ENCODE measurements at places on chromosomes 6 and 20.

DNA sequence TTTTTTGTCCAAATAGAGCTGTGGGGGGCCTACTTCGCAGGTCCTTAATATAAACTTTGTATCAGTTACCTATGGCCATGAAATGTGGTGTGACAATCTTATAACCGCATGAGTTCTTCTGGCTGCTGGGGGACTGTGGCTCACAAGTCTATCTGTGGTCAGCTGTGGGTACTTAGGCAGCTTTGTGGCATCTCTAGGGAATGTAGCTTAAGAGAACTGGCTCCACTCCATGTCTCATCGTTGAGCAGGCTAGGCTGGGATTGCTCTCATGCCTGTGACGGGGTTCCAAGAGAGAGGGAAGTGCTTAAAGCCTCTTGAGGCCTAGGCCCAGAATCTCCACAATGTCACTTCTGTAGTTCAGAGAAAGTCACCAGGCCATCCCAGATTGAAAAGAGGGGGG, 140.5 kb downstream of the BTBD3 start:
- DNase-seq, result peak; percentile 53

GRCh38 chr20:6866741-6867140, 99.3 kb downstream of the BMP2 start:
- peak; percentile 2 for DNase-seq

GRCh38 chr6:35243386-35243958, 16.1 kb upstream of the ZNF76 start:
- DNase-seq, result no peak

- DNase-seq, result no peak
Measured at GRCh38 chr6:42013134-42013516, 37.2 kb upstream of the TAF8 start.

DNA sequence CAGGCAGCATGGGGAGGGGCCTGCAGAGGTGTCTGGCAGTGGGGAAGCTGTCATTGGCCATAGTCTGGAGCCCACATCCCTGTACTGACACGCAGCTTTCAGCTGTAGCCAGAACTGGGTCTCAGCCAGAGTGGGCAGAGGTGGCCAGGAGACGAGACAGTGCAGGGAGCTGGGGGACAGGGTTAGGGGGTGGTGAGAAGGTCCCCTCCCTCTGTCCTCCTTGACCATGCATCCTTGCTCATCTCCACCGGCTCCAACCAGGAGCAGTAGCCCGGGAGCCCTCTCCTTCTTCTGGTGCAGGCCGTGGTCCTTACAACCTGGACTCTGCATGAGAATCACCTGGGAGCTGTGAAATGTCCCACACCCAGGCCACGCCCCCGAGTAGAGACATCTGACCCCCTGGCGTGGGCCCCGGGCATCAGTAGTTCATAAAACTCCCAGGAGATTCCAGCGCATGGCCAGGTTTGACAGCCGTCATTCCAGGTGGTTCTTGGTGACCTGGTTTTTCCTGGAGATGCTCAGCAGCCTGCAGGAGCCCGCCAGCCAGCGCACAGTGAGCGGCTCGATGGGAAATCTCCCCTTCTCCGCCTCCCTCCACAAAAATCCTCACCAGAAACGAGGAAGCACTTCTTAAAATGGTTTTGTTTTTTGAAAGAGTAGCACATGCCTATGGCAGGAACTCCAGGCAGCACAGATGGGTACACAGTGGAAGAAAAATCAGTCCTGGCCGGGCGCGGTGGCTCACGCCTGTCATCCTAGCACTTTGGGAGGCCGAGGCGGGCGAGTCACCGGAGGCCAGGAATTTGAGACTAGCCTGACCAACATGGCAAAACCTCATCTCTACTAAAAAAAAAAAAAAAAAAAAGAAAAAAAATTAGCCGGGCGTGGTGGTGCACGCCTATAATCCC, 56.2 kb downstream of the ADNP start:
- DNase-seq, result no peak

- no peak for DNase-seq
Measured at GRCh38 chr6:167208819-167209576, 51.2 kb upstream of the GPR31 start.

- DNase-seq, result peak; percentile 38
Measured at GRCh38 chr6:37653933-37654565, 43.6 kb downstream of the MDGA1 start.

- peak; percentile 65 for DNase-seq
Measured at GRCh38 chr6:12291839-12292604, 1.9 kb downstream of the EDN1 start.

GRCh38 chr20:16662467-16662866, 67.4 kb upstream of the SNRPB2 start:
- DNase-seq, result no peak

DNA sequence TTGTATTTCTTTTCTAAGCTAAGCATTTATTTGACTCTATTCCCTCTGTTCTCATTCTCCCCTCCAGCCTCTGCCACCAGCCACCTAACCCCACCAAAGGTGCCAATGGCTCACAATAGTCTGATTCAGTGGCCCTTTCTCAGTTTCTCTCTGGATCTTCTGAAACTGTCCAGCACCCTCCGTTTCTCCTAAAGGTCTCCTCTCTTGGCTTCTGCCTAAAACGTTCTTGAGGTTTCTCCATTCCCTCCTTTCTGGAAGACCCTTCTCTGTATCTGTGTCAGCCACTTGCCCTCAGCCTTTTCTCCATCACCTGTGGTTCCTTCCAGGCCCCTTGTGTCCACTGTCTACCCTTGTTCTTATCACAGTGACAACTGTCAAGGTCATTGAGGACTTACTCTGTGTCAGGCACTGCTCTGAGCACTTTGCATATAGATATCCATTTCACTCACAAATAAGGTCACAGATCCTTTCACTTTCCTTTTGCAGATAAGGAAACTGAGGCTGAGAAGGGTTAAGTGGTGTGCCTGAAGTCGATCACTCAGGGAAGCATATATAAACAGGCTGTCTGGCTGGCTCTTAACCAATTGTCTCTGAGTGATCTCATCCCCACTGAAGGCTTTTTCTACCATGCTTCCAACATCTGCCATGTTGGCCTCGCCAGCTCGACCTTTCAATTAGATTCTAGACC, 48.1 kb downstream of the FOXA2 start:
- no peak for DNase-seq

DNA sequence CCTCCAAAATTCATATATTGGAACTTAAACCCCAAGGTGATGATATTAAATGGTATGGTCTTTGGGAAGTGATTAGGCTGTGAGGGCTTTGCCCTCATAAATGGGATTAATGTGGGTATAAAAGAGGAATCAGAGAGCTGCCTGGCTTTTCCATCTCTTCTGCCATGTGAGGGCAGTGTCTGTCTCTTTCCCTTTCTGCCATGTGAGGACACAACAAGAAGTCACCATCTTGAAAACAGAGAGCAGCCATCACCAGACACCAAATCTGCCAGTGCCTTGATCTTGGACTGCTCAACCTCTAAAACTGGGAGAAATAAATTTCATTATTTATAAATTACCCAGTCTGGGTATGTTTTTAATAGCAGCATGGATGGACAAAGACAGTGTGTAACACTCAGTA, 263.0 kb downstream of the PAX1 start:
- DNase-seq, result peak; percentile 11

DNA sequence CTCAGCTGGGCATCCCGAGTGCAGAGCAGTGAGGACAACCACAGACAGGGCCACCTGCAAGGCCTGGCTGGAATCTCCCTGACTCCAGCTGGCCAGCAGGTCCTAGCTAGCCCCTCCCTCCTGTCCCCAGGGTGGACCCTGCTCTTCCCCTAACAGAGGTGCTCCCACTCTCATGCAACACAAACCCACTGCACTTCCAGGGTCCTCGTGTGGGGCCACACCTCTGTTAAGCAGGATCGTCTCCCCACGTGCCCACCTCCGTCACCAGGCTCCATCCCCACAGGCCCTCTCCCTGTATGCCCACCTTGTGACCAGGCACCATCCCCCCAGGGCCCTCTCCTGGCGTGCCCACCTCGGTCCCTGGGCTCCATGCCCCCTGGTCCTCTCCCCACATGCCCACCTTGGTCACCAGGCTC, 17.3 kb downstream of the TAF4 start:
- DNase-seq, result no peak

- peak; percentile 60 for DNase-seq
Measured at GRCh38 chr6:14658886-14659561, 541.5 kb downstream of the CD83 start.

- no peak for DNase-seq
Measured at GRCh38 chr6:35477551-35478179, 9.5 kb downstream of the RPL10A start.

DNA sequence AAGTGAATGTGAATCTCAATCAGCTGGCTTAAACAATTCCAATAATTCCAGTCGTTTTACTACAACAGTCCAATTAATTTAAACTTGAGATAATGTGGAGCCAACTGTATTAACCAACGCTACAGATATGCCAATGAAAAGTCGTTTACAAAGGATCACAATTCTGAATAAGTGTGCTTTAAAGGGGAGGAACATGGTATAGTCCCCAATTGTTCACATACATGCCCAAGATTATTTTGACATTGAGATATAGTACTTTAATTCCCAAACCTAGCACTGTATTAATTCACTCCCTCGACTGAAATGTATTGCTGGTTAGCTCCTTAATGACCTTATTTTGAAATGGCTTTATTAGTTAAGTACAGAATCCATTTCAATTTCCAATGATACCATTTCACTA, 2.5 kb downstream of the AKIRIN2 start:
- no peak for DNase-seq

DNA sequence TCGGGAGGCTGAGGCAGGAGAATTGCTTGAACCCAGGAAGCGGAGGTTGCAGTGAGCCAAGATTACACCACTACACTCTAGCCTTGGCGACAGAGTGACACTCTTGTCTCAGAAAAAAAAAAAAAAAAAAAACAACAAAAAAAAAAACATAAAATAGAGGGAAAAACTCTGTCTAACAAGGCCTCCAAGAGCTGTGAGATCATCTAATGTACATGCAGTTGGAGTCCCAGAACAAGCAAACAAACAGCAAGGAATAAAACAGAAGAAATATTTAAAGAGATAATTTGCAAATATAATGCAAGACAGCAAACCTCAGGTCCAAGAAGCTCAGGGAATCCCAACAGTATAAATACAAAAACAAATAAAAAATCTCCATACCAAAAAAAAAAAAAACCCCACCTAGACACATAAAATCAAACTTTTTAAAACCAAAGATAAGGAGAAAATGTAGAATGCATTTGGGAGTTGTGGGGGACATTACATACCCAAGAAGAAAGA, 35.0 kb upstream of the CCR6 start:
- no peak for DNase-seq

- DNase-seq, result no peak
Measured at GRCh38 chr6:26365633-26365995, 616 bp downstream of the BTN3A2 start.

- DNase-seq, result no peak
Measured at GRCh38 chr6:170114956-170115855, 175.7 kb downstream of the DLL1 start.

DNA sequence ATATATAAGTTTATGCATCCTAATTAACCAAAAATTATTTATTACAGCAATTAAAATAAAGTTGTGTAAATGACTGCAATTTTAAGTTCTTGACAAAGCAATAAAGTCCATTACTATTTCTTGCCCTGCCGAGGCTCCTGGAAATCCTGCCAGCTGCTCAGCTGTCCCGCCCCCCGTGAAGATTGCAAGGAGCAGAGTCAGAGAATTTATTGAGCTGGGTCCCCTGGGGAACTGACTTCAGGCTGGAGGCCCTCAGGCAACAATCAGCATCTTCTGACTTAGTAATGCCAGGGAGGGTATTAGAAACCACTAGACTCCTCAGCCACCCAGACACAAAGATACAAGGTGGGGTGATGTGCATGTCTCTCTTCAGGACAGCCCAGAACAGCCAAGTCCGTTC, 92.3 kb downstream of the EDN3 start:
- peak; percentile 80 for DNase-seq

DNA sequence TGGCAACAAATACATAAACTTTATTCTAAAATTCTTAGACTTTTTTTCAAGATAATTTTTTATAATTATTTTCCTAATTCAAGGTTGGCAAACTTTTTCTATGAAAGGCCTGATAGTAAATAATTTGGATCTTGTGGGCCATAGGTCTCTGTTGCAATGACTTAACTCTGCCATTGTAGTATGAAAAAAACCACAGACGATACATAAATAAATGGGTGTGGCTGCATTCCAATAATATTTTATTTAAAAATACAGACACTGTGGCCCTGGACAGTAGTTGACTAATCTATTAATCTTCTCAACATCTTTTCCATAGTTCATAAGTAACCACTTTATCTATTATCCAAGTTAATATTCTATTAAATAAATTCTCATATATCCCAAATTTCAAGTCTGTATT, 281.1 kb downstream of the SYNE1 start:
- peak; percentile 37 for DNase-seq

DNA sequence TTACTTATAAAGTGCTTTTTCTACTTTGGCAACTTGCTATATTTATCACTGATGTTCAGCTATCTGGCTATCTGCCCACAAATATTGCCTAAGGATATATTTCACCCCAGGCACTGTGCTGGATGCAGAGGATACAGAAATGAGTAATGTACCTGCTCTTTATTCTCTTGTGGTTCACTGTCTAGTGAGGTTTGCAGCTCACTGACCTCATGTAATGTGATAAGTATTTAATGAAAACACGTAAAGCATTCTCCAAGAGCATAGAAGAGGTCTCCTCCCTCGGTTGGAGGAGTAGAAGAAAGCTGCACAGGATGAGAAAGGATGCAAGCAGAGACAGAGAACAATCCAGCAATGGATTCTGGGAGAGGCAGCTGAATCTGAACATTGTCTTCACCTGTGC, 610.7 kb downstream of the CBLN4 start:
- DNase-seq, result no peak

DNA sequence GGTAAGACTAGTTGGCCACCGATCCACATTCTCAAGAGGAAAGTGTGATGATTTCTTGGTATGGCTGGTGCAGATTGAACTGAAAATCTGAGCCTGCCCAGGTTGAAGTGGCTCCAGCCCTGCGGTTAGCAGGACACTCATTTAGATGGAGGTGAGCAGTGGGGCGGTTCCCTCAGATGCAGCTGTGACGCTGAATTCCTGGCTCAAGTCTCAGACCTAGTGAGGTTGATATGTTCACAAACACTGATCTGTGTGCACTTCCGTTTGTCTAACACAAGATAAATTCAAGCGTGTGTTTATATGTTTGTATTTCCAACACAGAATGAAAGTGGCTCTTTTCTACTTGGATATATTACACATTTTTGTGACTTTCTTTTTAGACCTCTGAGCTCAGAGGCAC, 83.4 kb upstream of the FRMD1 start:
- no peak for DNase-seq

DNA sequence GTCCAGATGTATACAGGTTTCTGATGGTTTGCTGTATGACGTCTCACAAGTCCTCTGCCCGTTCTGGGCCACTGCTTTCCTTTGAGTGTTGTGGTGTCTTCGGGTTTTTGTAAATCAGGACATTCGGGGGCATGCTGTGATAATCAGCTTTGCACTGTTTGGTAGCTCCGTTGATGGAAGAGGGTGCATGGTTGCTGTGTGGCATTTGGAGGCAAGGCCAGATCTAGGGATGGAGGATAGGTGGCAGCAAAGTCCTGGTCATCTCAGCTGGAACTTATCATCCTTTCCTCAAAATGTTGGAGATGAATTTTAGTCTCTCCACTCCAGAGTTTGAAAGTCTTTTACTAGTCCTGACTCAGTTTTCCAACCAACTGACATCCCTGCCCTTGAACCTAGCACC, 91.0 kb downstream of the SCP2D1 start:
- DNase-seq, result no peak

GRCh38 chr6:67127041-67127440, 1420.0 kb upstream of the EYS start:
- no peak for DNase-seq

GRCh38 chr20:17725094-17725835, 25.5 kb downstream of the BANF2 start:
- no peak for DNase-seq
